Spinal cord (tissue), 10 donors: ENCODE measurements at places on chromosomes 12 and 14.

DNA sequence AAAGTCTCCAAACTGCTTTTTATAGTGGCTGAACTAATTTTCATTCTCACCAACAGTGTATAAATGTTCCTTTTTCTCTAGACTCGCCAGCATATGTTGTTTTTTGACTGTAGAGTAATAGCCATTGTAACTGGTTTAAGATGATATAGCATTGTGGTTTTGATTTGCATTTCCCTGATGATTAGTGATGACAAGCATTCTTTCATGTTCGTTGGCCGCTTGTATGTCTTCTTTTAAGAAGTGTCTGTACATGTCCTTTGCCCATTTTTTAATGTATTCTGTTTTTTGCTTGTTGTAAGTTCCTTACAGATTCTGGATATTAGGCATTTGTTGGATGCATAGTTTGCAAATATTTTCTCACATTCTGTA lies 404.9 kb downstream of the FLRT2 start:
- DNase-seq, result no peak

GRCh38 chr12:122681814-122682213 lies 21.3 kb downstream of the HCAR2 start:
- DNase-seq, result no peak

GRCh38 chr12:104605685-104606084 lies 148.9 kb downstream of the CHST11 start:
- DNase-seq, result no peak

- DNase-seq, result peak; percentile 74
Observed at GRCh38 chr14:29216268-29217232, 450.0 kb downstream of the FOXG1 start.

GRCh38 chr12:51390891-51391282 lies 319 bp downstream of the GALNT6 start:
- no peak for DNase-seq

GRCh38 chr12:111870216-111870615 lies 28.2 kb downstream of the MAPKAPK5 start:
- DNase-seq, result no peak

DNA sequence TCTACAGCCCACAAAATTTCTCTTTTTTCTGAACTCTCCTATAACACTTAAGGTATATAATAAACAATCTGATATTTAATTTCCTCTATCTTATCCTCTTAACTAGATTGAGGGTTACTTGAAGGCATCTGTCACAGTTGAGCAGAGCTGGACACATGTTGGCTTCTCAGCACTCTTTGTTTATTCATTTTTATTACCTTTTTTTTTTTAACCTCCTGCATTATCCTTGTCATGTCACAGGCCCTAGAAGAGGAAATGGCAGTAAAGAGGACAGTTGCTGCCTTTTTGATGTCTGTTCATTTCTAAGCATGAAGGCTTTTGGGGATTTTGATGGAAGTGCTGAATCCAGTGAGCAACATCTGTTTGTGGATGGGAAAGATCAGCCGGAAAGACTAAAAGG lies 32.5 kb upstream of the EVL start:
- DNase-seq, result no peak

DNA sequence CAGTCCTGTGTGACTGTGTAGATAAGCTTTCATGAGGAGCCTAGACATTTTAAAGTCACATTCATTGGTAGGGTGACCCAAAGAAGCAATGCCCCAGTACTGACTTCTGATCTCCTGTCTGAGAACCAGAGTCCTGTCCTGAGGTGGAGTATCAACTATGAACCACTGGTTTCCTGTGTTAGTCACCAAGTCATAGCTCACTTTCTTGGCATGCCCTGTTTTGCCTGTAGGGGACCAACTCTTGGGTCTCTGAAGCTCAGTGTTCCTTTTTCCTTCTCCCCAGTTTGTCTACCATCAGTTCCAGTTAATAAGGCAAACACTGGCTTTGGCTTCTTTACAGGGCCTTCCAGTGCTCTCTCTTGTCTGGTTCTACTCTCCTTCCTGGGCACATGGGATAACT lies 97.4 kb downstream of the C12orf75 start:
- DNase-seq, result no peak

GRCh38 chr12:122265476-122265875 lies 818 bp downstream of the VPS33A start:
- DNase-seq, result no peak

GRCh38 chr12:80714055-80714454 lies 2.7 kb upstream of the MYF5 start:
- no peak for DNase-seq

DNA sequence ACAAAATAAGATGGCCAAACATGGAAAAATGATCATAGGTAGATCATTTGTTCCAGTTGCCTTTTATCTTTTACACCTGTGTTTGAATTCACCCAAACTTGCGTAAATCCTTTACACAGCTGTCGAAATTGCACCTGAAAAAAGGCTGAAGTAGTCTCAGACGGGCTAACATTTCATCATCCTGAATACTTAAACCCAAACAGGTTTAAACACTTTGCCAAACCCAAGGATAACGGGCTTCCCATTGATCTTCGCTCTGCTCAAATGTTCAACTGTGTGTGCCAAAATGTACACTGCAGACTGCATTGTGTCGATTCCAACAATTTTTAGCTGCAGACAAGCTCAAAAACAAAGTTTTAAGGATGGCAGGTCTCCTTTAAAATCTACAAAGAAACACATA lies 288.7 kb upstream of the DDHD1 start:
- no peak for DNase-seq
